ENCODE measurements at places on chromosomes 13 and 19.

DNA sequence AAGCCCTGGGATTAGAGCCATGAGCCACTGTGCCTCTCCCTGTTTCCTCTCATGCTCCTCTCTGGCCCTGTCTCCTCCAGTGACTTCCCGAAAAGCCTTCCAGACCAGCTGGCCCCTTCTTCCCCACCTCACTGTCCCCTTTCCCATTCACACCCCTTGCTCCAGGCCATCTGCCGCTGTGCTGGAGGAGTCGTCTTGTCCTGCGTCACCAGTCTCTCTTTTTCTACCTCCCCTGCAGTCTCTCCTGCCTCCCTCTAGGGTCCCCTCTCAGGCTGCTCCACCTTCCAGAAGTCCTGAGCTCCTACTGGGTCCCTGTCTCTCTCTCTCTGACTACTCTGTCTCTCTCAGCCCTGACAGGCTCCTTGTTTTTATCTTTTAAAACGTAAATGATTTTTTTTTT, 5.3 kb upstream of the FFAR1 start:
- DNase-seq = no peak

- no peak for DNase-seq
These were observed 267.3 kb downstream of the FGF9 start for GRCh38 chr13:21938168-21938567.

- peak; percentile 23 for DNase-seq
These were observed 21.1 kb downstream of the ZNF473 start for GRCh38 chr19:50046649-50047503.

- no peak for DNase-seq
These were observed 13.4 kb downstream of the RB1 start for GRCh38 chr13:48316826-48317510.

DNA sequence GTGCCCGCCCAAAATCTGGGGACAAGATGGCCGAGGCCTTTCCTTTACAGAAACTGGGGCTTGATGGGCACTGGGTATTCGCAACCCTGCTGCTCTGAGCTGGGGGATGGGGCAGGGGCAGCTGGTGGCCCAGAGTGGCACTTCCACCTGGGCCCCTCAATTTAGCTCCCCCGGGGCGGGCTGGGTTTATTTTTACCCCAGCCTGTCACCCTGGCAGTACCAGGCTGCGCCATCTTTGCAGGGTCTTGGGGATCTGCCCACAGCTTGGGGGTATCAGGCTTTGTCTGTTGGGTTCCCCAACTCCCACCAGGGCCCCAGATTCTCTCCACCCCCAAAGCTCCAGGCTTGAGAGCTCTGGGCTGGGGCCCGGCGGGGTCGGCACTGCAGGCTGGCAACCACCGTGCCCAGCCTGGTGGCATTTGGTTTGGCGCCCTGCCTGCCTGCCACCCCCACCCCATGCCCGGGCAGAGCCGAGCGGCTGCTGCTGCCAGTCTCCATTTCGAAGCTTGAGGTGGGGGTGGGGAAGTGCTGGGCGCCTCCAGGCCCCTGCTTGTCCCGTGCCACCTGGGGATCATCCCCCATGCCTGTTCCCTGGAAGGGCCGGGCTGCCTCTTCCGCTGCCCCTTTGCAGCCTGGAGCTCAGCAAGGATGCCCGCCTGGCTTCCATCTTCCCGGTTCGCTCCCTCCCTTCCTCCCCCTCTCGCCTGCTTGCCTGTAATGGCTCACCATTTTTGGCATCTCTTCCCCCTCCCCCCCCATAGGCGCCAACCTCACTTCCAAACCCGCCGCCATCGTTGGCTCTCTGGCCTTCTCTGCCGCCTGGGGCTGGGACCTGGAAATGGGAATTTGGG, 11.4 kb downstream of the NFIX start:
- DNase-seq = no peak

DNA sequence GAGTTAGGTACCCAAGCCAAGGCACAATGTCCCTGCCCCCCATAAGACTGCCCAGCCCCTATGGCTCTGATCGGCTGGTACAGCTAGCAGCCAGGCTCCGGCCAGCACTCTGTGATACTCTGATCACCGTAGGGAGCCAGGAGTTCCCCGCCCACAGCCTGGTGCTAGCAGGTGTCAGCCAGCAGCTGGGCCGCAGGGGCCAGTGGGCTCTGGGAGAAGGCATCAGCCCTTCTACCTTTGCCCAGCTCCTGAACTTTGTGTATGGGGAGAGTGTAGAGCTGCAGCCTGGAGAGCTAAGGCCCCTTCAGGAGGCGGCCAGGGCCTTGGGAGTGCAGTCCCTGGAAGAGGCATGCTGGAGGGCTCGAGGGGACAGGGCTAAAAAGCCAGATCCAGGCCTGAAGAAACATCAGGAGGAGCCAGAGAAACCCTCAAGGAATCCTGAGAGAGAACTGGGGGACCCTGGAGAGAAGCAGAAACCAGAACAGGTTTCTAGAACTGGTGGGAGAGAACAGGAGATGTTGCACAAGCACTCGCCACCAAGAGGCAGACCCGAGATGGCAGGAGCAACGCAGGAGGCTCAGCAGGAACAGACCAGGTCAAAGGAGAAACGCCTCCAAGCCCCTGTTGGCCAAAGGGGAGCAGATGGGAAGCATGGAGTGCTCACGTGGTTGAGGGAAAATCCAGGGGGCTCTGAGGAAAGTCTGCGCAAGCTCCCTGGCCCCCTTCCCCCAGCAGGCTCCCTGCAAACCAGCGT, 3.0 kb upstream of the KMT2B start:
- DNase-seq = no peak

DNA sequence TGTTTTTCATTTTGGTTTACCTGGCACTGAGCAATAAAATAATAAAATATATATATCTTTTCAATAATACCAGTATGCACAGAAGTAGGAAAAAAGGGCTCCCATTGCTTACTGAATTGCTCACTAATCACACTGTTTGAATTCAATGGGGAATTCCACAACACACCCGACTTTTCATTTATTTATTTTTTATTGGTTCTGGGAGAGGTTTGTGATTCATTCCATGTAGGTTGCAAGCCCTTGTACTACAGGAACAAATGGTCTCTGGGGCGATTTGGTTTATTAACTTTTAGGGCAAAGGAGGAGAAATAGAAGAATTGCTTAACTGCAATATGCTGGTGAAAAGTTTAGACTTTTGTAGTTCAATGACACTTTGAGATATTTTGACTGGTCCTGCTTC, 207.4 kb downstream of the DCT start:
- DNase-seq = no peak

GRCh38 chr19:12841094-12841493, 2.8 kb downstream of the MAST1 start:
- no peak for DNase-seq

DNA sequence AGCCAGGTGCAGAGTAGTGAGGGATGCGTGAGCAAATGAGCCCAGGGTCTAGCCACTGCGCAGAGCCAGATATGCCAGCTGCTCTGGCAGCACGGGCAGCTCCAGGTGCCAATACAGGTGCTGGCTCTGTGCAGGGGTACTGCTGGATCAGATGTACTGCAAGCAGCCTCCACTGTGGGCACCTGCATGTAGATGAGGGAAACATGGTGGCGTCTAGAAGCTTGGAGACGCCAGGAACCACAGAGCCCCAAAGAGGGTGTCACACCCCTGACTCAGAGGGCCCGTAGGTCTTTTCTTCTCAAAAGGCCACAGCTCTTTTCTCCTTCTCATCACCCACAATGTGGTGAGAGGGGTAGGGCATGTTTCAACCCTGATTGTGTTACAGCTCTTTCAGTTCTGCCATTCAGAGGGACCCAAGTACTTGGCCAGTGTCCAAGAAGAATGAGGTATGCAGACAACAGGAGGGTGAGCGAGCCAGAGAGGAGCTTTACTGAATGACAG, 244.4 kb upstream of the SLITRK1 start:
- peak; percentile 100 for DNase-seq

DNA sequence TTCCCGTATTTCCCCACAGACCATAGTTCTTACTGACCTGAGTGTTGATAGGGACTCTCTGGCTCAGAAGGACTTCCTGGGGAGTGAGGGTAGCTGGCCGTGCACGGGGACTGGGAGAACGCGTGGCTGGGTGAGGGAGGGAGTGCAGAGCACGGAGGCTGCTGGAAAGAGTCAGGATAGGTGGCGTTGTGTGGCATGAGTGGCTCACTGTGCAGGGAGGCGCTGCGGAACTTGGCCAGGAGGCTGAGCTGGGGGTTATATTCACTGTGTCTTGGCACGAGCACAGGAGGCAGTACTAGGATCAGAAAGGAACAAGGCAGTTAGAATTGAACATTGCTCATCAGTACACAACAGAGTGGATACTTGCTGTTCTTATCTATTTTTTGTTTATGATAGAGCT, 47.4 kb downstream of the SMAD9 start:
- DNase-seq = no peak

- no peak for DNase-seq
These were observed 435.1 kb downstream of the EFNB2 start for GRCh38 chr13:106100171-106100919.

DNA sequence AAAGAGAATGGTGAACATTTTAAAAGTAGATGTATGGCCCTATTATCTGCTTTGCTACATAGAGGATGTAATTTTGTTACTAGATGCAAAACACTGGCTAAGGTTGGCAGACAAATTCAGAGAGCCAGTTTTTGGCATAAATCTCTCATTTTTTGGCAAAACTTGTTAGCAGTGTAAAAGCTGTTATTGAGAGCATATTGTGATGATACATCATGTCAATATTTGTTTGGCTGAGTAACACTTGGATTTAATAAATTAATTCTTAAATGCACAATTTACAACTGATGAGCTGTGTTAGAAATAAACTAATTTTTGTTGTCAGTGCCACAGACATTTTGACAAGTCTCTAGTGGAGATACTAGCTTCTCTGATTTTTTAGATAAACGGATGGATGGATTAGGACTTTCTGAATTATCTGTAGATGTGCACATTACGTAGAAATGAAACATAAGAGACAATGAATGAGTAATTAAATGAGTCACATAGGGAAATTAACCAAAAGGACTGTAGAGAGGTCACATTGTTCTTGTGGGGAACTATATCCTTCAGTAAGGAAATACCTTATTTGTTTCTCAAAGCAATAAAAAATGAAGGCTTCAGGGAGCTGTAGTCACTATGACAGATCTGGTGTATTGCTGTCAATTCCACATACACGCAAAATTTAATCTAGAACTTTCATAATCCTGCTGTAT, 17.4 kb downstream of the UFM1 start:
- DNase-seq = no peak

GRCh38 chr19:16180611-16181010, 4.6 kb upstream of the FAM32A start:
- no peak for DNase-seq

GRCh38 chr19:54208784-54209057, 8.1 kb downstream of the RPS9 start:
- no peak for DNase-seq

- DNase-seq = peak; percentile 95
These were observed 173.3 kb downstream of the COL4A1 start for GRCh38 chr13:110133425-110134235.

GRCh38 chr13:63184693-63185092, 1769.0 kb upstream of the PCDH20 start:
- no peak for DNase-seq

DNA sequence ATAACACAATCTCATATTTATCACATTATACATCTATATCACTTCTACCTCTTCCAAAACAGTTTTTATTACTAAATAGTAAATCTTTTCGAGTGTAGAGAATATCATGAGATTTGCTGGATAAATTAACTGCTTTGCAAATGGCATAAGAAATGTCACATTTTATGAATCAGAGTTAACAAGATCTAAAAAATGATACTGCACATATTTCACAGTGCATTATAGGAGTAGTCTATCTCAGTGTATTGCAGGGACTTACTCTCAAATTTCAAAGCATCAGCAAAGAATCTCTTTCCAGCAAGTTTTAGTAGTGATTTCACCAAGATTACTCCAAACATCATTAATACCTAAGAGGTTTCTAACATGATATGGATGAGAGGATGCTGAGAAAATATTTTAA, 687.1 kb upstream of the SLITRK1 start:
- DNase-seq = no peak

DNA sequence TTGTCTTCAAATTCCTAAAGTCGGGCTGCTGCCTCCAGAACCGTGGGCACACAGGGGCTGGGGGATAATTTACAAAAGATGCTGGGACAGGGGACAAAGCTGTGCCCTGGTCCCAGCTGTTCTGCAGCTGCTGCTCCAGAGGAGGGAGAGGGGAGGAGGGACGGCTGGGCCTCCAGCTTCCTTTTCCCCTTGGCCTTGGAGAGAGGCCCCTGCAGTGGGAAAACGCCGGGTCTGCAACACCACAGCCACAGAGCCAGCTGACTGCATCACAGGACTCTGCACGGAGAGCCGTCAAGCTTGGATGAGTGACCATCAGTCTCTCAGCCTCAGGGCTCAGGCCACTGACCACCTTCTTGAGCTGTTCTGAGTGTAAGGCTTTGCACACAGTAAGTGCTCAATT, 6.1 kb downstream of the DOCK6 start:
- no peak for DNase-seq

DNA sequence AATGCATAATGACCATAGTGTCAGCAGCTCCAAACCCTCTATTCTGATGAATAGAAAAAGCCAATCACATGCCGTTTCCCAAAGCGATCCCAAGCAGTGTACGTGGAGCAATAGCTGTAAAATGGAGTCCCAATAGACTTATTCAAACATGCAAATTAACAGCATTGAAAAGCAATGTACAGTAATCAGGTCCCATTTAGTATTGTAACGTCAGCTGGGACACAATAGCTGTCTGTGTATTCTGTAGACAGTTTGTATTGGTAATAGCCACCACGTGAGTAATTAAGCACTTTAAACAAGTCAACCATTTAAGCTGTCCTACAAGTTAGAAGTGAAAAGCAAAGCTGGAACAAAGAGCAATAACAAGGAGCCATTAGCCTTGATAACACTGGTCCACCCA, 698.2 kb downstream of the PCDH17 start:
- DNase-seq = no peak
